ENCODE measurements at places on chromosomes 1 and 21. TPM values are rescaled to one million over a fixed set of nuclear protein-coding genes. Genes with fewer than 3 reads are reported as not detected.

The RNF223 gene
- polyA plus RNA-seq, result 0.31 TPM

The CTTNBP2NL gene
- polyA plus RNA-seq, result 16.2 TPM

The PDE9A gene
- polyA plus RNA-seq, result 7.5 TPM

The ANGPTL3 gene
- 0.18 TPM for polyA plus RNA-seq

The SELP gene
- 0.76 TPM for polyA plus RNA-seq

The ZNF648 gene
- not detected for polyA plus RNA-seq

The KCNQ4 gene
- 44.5 TPM for polyA plus RNA-seq

The C1QC gene
- polyA plus RNA-seq, result 50.3 TPM

The KCNE2 gene
- 0.75 TPM for polyA plus RNA-seq

The EFNA1 gene
- 24.7 TPM for polyA plus RNA-seq

The KCNA3 gene
- polyA plus RNA-seq, result 0.18 TPM

The KCNJ10 gene
- polyA plus RNA-seq, result 0.46 TPM

The MANEAL gene
- 2.9 TPM for polyA plus RNA-seq

The THRAP3 gene
- 99.8 TPM for polyA plus RNA-seq

The LRRC38 gene
- polyA plus RNA-seq, result 31.8 TPM

The NMNAT2 gene
- polyA plus RNA-seq, result 0.85 TPM

The ZNF672 gene
- polyA plus RNA-seq, result 17.2 TPM

The SYCP1 gene
- not detected for polyA plus RNA-seq

The RHEX gene
- 0.28 TPM for polyA plus RNA-seq

The SERPINC1 gene
- polyA plus RNA-seq, result 0.12 TPM

The DCDC2B gene
- 0.67 TPM for polyA plus RNA-seq

The FLVCR1 gene
- polyA plus RNA-seq, result 7.0 TPM

The MX2 gene
- 2.5 TPM for polyA plus RNA-seq

The TLR5 gene
- polyA plus RNA-seq, result 5.9 TPM

The HNRNPCL4 gene
- not detected for polyA plus RNA-seq

The TPTE gene
- not detected for polyA plus RNA-seq

The BCL10 gene
- polyA plus RNA-seq, result 9.5 TPM

The TNFRSF18 gene
- polyA plus RNA-seq, result 4.1 TPM

The ACTL8 gene
- polyA plus RNA-seq, result not detected

The PLA2G2F gene
- polyA plus RNA-seq, result not detected

The FCRL4 gene
- not detected for polyA plus RNA-seq

The PI4KB gene
- polyA plus RNA-seq, result 56.5 TPM

The SPRR1A gene
- not detected for polyA plus RNA-seq

The SOX13 gene
- 30.2 TPM for polyA plus RNA-seq

The AIRE gene
- polyA plus RNA-seq, result 0.15 TPM

The MAN1C1 gene
- 14.2 TPM for polyA plus RNA-seq

The CCDC27 gene
- polyA plus RNA-seq, result 0.14 TPM

The KAZN gene
- polyA plus RNA-seq, result 14.6 TPM

The LEPROT gene
- 57.3 TPM for polyA plus RNA-seq

The GJA5 gene
- 16.6 TPM for polyA plus RNA-seq

The CFAP141 gene
- polyA plus RNA-seq, result not detected

The TTC22 gene
- polyA plus RNA-seq, result 0.17 TPM

The NUF2 gene
- 7.7 TPM for polyA plus RNA-seq

The GBP6 gene
- polyA plus RNA-seq, result not detected

The APCS gene
- polyA plus RNA-seq, result not detected

The LDLRAD2 gene
- 4.8 TPM for polyA plus RNA-seq

The LEFTY1 gene
- 0.52 TPM for polyA plus RNA-seq

The GIPC2 gene
- 0.94 TPM for polyA plus RNA-seq

The NEK2 gene
- polyA plus RNA-seq, result 4.9 TPM

The PYHIN1 gene
- polyA plus RNA-seq, result 0.23 TPM

The ITLN2 gene
- not detected for polyA plus RNA-seq

The TSTD1 gene
- 30.0 TPM for polyA plus RNA-seq

The CLCA2 gene
- 0.66 TPM for polyA plus RNA-seq
